ENCODE measurements at places on chromosomes 1 and 21.

DNA sequence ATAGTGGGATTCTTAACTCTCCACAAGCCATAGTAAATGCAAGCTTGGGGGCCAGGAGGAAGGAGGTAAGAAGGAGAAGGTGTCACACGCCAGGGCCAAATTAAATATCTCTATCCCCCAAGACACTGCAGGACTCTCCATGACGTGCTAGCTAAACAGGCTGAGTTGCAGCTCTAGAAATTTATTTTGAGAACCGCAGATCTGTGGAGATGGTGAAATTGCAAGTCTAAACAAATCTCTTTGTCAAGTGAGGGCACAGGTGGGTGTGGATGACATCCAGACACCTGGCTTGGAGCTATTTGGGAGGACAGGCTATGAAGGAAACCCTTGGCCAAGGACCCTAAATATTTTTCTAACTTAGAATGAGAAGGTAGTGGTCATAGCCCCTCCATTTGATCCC lies 39.5 kb upstream of the USP1 start:
- no peak for DNase-seq

- DNase-seq, result no peak
These were observed 40.3 kb upstream of the CNTN2 start for GRCh38 chr1:205002705-205003104.

DNA sequence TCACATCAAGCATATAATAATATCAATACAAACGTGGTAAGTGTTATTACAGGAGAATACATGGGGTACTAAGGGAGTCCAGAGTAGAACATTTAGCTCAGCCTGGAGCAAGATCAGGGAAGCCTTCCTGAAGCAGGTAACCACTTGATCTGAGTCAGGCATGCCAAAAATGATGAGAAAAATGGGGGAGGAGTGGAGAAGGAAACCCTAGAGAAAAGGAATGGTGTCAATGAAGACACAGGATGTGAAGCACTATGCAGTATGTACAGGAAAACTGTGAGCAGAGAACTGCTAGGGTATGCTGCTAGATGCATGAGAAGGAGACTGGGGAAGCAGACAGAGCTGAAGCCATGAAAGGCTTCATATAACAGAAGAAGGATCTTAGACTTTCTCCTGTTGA lies 84.7 kb downstream of the NOTCH2 start:
- no peak for DNase-seq

- DNase-seq, result no peak
These were observed 127.8 kb downstream of the GRIK3 start for GRCh38 chr1:36906555-36906954.
